ENCODE measurements at places on chromosomes 12 and 14.

DNA sequence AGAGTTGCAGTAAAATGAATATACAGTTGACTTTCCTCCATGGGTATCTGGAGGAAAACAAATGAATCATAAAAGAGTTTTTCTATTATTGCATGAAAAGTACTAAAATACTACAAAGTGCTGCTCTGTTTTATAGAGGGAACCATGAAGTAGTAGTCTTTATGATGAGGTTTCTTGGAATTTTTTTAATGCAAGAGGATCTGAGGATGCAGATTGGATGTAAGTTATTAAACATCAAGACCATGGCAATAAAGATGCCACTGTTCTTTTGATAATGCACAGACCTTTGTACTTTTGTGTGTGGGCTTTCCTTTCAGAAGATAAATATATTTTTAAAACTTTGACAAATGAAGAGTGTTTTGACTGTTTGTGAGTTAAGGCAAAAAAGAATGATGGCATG is 87.5 kb downstream of the DACT1 start:
- DNase-seq: no peak

DNA sequence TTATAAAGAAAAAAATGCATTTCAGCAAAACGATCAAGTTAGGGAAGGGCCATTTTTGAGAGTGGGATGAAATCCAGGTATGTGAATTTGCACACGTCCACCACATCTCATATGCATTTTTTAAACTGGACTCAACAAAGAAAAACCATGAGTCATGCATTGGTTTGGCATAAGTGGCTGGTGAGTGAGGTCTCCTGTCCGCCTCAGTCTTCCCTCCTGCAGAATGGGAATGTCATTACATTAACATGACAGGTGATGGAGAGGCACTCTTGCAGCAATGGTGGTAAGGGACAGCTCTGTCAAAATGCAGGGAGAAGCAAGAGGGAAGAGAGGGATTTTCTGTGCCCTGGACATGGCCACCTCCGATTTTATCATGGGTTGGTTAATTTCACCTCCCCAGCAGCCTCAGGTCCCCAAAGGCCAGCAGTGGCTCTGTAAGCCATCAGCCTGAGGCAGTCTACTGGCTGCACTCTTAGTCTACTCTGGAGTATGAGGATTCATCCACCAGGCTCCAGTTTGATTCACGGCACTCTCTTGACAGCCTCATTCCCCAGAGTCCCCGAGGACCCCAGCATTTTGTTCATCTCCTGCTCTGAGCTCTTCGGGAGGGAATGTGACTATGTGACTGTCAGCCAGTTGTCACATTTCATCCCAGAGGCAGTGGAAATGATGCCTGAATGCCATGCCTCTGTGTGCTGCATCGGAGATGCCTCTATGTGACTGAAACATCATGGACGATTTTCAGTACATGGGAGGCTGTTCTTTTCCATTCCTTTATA is 17.1 kb upstream of the PWP1 start:
- DNase-seq: no peak

DNA sequence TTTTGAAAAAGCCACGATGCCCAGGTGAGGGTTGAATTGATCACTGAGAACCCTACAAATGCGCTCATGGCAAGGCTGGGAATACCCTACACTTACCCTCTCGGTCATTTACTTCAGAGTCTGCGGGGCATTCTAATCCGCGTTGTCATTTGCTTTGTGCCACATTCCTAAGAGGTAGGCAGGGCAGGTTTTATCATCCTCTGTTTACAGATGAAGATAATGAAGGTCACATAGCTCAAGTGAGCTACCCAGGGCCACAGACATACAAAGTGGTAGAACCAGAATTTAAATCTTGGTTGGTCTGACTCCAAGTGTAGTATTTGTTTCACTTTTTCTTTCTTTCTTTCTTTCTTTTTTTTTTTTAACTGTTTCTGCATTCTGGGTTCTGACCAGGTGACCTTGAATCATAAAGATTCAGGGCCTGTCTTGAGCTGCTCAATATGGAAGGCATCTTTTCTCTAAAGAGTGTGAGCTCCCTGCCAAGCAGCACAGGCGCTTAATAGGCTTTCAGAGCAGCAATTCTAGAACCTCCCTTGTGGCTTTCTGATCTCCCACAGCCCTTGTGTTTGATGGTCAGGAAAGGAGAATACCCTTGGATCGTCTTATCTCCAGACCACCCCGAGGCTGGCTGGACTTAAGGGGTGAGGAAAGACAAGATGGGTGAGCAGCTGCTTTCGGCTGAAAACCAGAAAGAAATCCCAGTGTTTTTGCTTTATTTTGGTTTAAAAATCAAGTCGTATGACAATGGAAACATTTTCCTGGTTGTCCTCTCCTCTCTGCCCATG is 662 bp upstream of the BATF start:
- no peak for DNase-seq

DNA sequence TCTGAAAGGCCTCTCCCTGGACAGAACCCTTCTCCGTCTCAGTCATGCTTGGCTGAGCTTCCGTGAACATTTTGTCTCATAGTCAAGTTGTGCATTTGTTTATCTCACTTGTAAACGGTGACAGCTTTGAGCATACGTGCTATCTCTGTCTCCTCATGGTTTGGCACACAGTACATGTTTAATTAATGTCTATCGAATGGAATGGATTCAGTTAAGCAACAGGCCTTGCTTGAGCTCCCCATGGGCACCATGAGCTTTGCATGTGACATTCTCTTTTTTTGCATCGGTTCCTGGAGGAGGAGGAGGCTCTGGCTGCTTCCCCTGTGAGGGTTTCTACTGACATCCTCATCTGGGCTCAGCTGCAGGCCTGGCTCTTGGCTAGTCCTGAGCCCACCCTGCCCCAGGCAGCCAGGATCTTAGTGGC is 80.0 kb downstream of the PRIMA1 start:
- no peak for DNase-seq

GRCh38 chr14:71324767-71325272 is 417.6 kb downstream of the PCNX1 start:
- no peak for DNase-seq

DNA sequence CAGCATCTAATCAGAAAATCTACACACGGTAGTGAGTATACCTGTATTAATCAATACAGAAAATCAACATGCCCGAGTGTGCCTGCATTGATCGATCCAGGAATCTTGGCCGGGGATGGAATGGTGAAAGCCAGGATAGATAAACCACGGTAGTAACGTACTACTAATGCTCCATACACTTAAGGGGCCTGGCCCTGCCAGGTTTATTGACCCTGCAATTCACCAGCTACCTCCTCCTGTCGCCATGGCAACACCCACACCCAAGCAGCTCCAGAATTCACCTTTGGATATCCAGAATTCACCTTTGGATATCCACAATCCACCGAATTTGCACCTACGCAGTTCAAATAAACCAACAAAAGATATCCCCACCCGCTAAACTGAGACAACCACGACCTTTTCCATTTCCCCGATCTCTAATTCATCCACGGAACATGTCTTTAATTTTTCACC is 14.8 kb upstream of the CALM1 start:
- DNase-seq: no peak

DNA sequence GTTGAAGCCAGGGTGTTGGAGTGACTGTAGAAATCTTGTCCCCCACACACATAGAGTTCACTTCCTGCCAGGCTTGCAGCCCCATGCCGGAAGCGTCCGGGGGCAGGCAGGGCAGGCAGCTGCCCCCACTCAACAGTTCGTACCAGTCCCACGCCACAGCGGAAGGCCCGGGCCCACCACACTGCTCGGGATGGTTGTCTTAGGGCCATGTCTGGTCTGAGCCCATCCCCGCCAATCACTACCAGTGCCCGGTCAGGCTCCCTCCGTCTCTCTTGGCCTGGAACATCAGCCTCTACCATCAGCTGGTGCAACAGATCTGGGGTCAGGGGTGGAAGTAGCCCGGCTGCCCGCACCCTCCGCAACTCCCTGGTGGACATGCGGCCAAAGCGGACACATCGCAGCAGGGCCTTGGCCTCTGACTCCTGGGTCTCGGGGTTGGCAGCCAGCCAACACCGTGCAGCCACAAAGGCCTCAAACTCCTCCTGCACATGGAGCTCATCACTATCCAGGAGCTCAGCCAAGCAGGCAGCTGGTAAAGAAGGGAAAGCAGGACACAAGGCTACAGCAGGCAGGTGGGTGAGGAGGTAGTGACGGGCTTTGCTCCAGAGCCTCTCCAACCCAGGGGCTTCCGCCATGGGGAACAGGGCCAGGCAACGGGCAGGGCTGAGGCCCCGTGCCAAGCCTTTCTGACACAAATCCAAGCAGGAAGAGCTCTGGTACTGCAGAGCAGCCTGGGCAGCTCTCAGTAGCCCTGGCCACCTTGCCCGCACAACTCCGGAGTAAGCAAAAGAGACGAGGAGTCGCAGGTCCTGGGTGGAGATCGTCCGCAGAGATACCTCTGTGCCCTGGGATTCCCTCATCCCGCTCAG is 5.9 kb downstream of the KLHL33 start:
- DNase-seq: peak; percentile 21

- no peak for DNase-seq
These were observed 37.9 kb downstream of the MDM1 start for GRCh38 chr12:68294251-68294650.

GRCh38 chr14:52801014-52801712 is 9.8 kb upstream of the GNPNAT1 start:
- no peak for DNase-seq

- no peak for DNase-seq
These were observed 953.3 kb downstream of the TRHDE start for GRCh38 chr12:73225371-73225937.

GRCh38 chr12:50574601-50575348 is 70.0 kb downstream of the DIP2B start:
- DNase-seq: no peak

DNA sequence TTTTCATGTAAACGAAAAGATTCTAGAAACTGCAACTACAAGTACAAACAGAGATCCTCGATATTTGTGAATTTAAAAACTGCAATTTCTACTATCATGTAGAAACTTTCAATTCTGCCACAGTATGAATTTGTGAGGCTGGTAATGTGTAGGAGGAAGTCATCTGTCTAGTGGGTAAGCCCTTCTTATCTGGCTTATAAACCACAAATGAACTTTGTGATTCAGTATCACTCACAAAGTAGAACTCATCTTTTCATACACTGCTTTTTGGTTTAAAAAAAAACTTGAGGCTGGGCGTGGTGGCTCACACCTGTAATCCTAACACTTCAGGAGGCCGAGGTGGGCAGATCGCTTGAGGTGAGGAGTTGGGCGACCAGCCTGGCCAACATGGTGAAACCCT is 20.7 kb downstream of the GTF2A1 start:
- DNase-seq: no peak

DNA sequence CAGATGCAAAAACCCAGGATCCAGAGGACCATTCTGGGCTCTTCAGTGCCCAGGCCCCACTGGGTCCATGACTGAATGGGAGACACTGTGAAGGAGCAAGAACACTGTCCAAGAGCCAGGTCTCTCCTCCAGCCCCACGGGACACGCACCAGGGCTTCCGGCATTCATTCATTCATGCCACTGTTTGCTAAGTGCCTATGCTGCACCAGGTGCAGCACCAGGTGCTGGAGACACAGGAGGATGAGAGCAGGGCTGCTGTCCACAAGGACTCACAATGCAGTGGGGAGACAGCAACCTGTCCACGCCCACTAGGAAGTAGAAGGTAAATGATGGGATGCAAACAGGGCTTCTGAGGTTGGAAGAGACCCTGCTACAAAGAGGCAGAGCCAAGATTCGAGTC is 20.4 kb downstream of the CLMN start:
- DNase-seq: no peak
